ENCODE measurements at places on chromosomes 5 and 9. TPM values are rescaled to one million over a fixed set of nuclear protein-coding genes. Genes with fewer than 3 reads are reported as not detected.

- no peak for DNase-seq
Measured at GRCh38 chr5:80934751-80935150, 25.4 kb upstream of the RASGRF2 start.

TTC23L gene
- 0.32 TPM for total RNA-seq

GRCh38 chr5:133396814-133397213 lies 215.5 kb downstream of the FSTL4 start:
- no peak for DNase-seq

- DNase-seq = no peak
Measured at GRCh38 chr5:173247041-173247440, 12.0 kb upstream of the NKX2-5 start.

DNA sequence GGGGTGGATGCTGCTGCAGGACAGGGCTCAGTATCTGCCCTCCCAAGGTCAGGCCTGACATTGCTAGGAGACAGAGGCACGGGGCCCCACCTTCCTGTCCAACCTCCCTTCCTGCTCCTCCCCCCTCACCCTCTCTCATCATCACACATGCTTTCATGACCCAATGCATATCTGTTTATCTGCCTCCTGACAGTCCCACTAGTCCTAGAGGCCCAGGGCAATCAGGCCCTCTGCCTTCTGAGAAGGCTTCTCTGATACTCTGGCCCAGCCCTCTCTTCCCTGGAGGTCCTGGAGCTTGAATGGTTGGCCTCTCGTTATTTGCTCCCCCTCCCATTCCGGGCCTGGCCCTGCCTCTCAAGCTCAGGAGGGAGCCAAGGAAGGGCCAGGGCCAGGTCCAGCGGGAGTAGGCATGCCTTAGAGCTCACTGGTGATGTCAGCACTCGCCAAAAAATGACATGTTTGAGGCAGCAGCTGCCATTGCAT lies 90.6 kb upstream of the SAP30L start:
- no peak for DNase-seq

FCN1 gene
- total RNA-seq = not detected

LEAP2 gene
- total RNA-seq = 3.8 TPM

DNA sequence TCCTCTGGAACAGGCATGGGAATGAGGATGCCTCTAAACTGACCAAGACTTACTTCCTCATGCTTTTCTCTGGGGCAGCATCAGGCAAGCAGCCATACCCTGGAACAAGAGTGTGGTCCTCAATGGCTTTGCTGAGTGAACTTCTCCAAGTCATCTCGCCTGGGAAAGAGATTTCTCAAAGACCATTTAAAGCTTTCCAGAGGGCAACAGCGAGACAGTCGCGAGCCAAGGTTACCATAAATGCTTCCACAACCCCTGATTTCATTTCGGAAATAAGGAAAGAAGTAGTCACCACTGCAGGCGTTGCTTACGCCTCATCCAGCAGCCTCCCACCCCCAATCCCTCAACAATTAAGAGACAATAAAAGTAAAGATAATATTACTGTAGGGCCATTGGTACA lies 1.1 kb upstream of the SNCAIP start:
- no peak for DNase-seq

ITGA2 gene
- total RNA-seq = 0.77 TPM

FCN2 gene
- total RNA-seq = not detected

FOXD4 gene
- total RNA-seq = not detected

NMUR2 gene
- total RNA-seq = not detected

- no peak for DNase-seq
Measured at GRCh38 chr5:133081703-133082102, 29.9 kb downstream of the HSPA4 start.

SEMA5A gene
- total RNA-seq = not detected

DNA sequence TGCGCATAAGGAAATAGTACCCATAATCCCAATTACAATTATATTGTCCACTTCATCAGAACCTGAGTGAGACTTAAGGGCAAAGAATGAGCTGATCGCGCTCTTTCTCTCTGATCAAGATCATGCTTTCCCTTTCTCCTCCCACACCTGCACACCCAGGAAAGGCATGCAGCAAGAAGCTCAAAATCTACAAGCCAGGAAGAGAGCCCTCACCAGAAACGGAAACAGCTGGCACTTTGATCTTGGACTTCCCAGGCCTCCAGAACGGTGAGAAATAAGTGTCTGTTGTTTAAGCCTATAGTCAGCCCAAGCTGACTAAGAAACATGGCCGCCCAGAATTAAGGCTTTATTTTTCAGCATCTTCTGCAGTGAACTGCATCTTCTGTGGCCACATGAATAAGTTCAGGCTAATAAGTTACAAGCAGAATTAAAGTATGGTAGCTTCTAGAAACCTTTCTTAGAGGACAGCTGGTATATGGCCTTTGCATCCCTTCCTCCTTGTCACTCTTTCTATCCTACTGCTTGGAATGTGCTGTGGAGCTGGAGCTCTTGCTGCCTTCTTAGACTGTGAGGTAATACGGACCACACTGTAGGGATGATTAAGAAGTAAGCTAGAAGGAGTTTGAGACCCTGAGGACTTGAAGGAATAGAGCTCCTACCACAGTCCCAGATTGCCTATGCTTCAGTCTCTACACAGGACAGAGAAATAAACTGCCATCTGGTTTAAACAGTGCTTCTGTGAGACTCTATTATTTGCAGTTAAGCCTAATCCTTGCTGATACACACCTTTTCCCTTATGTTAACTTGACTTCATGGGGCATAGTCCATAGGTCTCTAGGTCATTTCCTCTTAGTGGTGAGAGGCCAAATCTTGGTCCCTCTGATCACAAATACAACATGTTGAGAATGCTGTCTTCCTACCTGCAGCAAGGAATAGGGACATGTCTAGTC lies 17.2 kb downstream of the OR2S2 start:
- no peak for DNase-seq
